Stimulated activated CD8-positive, alpha-beta memory T cell treated with anti-CD3 and anti-CD28 coated beads, Interleukin-15, amount 100 ng/mL, for 4 hours (primary cell): ENCODE measurements at places on chromosomes 2 and 18.

GRCh38 chr18:26556573-26556972, 8.2 kb upstream of the KCTD1 start:
- no peak for DNase-seq

- no peak for DNase-seq
Observed at GRCh38 chr18:78034755-78035154, 785.1 kb downstream of the GALR1 start.

- no peak for DNase-seq
Observed at GRCh38 chr2:99645960-99646359, 156.1 kb upstream of the REV1 start.

GRCh38 chr2:27309651-27310050, 1.4 kb upstream of the UCN start:
- DNase-seq, result no peak

GRCh38 chr18:44804033-44804432, 123.3 kb downstream of the SETBP1 start:
- DNase-seq, result no peak

- no peak for DNase-seq
Observed at GRCh38 chr18:53442415-53442783, 782.1 kb downstream of the MBD2 start.

GRCh38 chr2:67216881-67217280, 180.3 kb upstream of the ETAA1 start:
- no peak for DNase-seq

DNA sequence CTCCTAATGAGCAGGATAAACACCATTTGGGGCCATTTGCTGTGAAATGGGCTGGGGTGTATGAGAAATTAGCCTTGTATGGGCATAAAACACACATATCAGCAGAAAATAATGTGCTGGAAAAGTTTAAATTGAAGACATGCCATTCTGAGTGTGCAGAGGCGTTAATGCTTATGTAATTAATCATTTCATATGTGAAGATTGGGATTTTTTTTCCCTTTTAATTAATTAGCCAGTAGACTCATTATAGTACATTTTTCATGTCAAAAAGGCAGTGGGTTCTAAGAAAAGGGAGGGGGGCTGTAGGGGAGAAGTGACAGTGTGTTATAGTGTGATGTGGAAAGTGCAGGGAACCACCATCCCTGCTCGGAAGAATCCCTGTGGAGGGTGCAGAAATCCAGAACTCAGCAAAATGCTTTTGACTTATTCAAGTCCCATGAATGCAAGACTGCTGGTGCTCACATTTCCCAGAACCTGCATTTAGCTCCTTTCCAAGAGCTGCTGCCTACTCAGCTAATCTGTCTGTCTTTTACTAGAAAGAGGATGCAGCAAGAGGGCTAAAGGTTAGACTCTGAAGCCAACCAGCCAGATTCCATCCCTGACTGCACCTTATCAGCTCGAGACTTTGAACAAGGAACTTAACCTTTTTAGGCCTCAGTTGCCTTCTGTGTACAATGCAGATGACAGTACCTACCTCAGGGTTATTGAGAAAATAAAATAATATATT, 11.6 kb upstream of the COX7A2L start:
- no peak for DNase-seq

DNA sequence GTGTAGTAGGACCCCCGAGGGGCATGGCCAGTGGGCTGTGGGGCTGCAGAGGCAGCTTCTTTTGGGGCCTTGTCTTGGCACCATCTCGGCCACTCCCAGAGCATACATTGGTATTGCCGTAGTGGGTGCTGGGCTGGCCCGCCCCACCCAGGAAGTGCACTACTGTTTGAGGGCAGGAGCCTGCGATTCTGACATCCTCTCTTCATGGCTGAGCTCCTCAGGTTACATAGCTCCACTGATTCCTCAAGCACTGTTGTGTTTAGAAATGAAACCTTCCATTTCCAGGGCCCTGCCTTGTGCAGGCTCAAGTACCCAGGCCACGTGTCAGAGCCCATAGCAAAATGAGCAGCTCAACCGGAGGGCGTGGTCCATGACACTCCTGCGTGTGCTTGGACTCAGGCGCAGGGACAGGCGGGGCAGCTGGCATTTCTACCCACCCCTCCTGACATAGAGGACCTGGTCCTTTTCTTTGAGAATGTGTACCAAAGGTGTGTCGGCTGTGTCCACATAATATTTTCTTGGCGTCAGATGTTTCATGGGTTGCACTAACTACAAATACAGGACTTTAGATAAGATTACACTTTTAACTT, 67.9 kb downstream of the DGKD start:
- DNase-seq, result no peak

DNA sequence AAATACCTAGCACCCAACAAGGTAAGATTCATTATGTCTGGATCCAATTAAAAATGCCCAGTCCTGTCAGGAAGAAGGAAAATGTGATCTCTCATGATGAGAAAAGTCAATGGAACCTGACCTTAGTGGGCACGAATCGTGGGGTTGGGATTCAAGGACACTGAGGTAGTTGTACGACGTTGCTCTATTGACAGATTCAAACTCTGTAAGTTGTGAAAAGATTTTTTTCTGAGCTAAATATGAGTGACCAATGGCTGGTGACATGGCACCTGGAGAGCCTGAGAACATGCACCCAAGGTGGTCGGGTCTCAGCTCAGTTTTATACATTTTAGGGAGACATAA, 148.2 kb downstream of the NDUFA10 start:
- no peak for DNase-seq

GRCh38 chr2:105176429-105176828, 65.1 kb upstream of the GPR45 start:
- DNase-seq, result no peak

DNA sequence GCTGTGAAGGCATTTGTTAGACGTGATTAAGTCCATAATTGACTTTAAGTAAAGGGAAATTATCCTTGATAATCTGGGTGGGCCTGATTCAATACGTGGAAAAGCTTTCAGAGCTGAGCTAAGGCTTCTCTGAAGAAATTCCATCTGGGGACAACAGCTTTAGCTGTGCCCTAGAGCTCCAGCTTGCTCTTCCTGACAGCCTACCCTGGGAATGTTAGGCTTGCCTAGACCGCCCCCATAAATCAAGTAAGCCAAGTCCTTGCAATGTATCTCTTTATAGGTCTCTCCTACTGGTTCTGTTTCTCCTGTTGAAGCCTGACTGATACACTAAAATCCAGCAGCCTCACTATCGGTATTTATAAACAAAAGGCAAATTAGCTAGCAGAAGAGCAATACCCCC, 160.0 kb downstream of the STK39 start:
- no peak for DNase-seq

GRCh38 chr2:229296016-229296415, 24.9 kb upstream of the PID1 start:
- no peak for DNase-seq

GRCh38 chr18:65623676-65624075, 127.1 kb upstream of the CDH7 start:
- no peak for DNase-seq
